Heart left ventricle (tissue), 16 donors: ENCODE measurements at places on chromosomes 16 and 17. TPM values are rescaled to one million over a fixed set of nuclear protein-coding genes. Genes with fewer than 3 reads are reported as not detected.
A peak's percentile ranks its signal among the peaks of the same experiment; 100 is the strongest.

GRCh38 chr16:89352091-89352681, 134.7 kb downstream of the ZNF778 start:
- no peak for DNase-seq

The KATNB1 gene
- total RNA-seq: 20.5 TPM

DNA sequence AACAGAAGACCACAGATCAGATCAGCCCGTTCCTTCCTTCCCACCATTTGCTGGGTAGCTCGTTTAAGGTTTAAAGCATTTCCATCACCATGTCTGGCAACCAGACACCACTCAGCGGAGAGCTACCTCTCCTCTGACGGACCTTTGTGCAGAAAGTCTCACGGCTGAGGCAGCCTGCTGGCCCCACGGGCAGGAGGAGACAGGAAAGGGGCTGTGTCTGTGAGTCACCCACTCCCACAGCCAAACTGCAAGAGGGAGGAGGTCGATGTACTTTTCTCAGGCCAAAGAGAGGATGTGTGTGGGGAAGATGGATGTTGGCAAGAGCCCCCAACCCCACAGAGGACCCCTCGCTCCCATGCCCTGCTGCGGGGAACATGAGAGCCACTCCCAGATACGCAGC, 92.1 kb downstream of the ZNF423 start:
- no peak for DNase-seq

DNA sequence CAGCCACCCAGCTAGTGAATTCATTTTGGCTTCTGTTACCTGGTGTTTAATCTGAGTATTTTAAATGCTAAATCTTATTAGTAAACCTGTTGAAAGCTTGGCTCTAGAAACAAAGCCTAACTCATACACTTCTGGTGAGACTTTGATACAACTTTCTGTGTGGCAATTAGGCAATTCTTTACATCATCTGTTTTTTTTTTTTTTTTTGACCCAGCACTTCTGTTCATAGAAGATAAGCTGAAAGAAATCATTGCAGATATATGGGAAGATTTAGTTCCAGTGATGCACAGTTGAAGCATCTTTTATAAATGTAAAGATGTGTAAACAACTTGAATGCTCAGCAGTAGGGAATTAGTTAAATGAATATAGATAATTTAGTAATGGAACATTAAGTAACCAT, 21.7 kb upstream of the ABCC11 start:
- no peak for DNase-seq

DNA sequence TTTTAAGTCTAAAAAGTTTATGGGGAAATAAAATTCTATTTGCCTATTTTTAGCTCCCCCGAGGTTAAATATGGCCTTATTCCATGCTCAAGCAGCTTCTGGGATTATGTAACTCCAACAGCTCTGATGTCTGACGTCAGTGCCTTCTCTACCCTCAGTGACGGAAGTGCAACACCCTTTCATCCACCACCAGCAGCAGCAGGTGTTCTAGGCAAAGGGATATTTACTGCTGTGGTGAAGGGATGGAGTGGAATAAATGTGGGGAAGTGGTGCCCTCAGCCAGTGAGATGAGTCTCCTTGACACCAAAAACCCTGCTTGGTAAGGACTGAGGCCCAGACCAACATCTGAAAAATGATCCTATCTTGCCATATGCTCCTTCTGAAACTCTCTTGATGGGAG, 247.4 kb downstream of the SHISA9 start:
- DNase-seq: no peak

DNA sequence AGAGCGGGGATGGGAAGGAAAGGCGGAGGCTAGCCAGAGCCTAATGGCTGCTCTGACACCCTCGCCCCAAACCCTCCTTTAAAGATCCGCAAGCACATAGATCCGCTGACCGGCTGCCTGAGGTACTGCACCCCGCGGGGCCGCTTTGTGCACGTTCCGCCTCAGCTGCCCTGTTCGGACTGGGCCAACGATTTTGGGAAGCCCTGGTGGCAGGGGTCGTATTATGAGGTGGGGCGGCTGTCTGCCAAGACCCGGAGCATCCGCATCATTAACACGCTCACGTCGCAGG, 663 bp downstream of the CYB5D1 start:
- DNase-seq: peak; percentile 29

The KPNA2 gene
- total RNA-seq: 34.5 TPM

DNA sequence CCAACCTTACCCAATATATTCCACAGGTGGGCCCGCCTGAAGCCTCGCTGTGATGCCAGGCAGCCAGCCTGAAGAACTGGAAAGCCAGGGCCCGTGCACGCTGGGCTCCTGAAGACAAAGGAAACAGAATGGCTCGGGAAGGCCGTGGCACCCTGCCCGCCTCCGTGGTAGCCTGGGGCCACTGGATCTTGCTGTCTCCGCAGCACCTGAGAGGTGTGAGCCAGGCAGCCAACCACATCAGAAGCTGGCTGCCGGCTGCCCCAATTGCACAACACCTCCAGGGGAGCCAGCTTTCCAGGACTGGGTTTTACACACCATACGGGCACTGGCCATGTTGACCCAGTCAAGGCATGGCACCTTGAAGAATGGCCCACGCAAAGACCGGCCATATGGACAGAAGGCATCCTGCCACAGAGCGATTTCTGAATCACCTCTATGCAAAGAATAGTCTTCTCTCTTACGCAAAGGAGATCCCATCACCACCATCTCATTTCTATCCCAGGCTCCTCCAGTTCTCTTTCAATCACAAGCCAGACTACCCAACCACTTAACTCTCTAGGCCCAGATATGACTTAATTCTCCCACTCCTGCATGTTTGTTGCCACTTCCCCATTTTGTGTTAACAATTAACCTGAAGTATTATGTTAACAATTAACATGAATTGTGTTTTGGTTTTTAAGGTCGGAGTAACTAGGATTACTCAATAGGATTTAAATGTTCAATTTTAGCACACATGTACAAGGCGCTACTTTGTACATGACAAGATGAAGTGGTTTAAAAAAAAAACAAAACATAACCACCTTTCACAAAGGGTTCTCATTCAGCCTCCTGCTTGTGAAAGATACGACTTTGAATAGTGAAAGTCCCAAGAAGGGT, 32.1 kb downstream of the ZFHX3 start:
- no peak for DNase-seq

DNA sequence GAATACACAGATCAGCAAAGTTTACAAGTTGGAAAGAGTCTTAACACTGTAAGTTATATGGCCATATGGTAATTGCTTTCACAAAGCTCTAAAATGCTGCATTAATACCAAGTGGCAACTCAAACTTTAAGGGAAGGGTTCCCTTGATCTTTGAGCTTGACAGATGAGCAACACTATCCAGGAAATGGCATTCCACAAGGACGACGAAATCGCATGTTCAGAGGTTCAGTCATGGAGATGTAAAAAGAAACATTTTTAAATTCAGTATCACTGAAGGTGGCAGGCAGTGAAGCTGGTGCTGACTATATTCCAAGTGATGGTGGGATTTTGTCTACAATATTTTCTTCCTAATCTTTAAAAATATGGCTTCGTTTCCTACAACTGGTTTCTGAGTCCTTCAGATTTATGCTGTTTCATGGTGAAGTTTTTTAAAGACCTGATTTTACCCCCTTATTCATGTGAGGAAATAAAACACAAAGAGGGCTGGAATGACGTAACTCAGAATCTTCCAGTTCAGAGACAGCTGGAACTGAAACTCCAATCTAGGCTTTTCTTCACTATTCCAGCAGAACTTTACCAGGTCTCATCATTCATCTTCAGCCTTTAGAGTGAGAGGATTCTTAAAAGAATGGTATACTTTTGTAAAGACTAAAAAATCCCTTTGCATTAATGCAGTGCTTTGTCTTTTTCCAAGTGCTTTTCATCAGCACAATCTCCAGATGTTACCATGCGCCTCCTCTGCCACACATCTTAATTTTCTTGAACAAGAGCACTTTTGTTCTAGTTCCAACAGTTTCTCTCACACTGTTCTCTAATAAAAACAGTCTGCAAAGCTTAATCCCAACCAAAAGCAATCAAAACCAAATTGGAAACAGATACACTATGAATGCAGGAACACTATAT, 20.2 kb downstream of the CHCT1 start:
- DNase-seq: no peak

The CCDC200 gene
- total RNA-seq: not detected

- DNase-seq: no peak
Measured at GRCh38 chr17:68391561-68392268, 65.6 kb downstream of the WIPI1 start.

The CD300E gene
- 0.59 TPM for total RNA-seq

The KRTAP9-8 gene
- not detected for total RNA-seq

DNA sequence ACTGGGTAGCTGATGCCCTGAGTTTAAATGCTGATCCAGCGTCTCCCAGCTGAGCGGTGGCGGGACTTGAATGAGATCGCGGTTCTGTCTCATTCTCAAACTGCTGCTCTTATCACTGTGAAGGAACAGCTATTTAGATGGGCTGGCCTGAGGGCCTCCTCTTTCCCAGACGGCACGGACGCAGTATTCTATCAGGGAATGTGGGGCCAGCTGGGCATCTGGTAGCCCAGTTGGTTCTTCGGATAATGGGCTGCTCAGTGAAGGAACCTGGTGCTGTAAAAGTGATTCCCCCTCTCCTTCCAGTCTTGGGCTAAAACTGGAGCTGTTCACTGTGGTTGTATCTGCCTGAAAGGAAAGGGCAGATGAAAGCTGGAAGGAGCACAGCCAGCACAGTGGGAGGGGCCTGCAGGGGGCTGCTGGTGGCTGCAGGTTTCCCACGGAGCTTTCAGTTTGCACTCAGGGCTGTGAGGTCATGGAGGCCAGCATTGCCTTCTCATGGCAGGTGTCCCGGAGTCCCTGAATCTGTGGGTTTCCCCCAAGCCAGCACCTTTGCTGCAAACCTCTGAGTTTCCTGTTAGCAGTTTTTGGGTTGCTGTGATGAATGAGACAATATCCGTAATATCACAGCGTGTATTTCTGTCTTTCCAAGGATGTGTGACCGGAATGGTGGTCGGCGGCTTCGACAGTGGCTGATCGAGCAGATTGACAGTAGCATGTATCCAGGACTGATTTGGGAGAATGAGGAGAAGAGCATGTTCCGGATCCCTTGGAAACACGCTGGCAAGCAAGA, 3.6 kb downstream of the IRF8 start:
- no peak for DNase-seq

- DNase-seq: no peak
Measured at GRCh38 chr17:42347198-42347597, 41.0 kb downstream of the STAT3 start.

The DBF4B gene
- 2.7 TPM for total RNA-seq

GRCh38 chr17:70892527-70892926, 723.2 kb downstream of the KCNJ2 start:
- DNase-seq: no peak

The GOSR1 gene
- total RNA-seq: 32.0 TPM

DNA sequence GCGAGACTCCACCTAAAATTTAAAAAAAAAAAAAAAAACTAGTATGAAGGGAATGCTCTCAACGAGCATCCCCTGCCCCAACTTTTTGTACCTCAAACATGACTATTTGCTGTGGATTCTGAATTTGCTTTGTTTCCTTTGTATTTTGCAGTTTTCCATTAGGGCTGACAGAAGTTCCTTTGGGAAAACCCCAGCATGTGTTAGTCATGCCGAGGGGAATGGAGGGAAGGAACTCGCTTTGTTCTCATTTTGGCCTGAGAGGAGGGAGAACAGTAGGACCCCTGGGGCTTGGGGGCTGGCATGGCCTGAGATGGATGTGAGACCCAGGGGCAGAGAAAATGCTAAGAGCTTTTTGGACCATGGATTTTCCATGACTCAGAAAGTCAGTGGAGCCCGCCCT, 20.5 kb downstream of the KRT9 start:
- no peak for DNase-seq

DNA sequence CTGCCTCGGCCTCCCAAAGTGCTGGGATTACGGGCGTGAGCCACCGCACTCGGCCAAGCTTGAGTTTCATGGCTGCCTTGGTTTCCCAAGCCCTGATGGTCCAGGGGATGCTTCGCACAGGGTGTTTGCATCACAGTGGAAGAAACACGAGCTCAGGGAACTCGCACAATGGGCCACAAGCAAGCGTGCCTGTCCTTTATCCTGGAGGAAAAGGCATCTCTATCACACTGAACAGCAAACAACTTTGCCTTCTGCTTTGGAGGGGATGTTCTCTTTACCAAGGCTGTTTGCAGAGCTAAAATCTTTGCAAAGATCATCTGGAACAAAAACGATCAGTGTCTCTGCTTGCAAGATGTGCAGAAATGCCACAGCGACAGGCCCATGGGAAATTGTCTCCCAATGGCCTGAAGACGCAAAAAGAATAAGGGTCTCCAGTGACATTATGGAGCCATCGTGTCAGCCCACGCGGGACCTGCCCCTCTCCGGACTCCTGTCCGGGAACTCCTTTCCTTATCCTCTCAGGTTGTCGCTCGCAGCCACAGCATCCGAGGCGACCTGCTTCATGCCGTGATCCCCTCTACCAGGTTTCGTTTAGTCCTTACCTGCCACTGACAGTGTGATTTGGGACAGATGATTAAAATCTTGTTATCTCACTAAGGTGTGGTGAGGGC, 44.1 kb upstream of the CBFA2T3 start:
- no peak for DNase-seq

GRCh38 chr16:68130520-68130919, 45.4 kb downstream of the NFATC3 start:
- DNase-seq: no peak

DNA sequence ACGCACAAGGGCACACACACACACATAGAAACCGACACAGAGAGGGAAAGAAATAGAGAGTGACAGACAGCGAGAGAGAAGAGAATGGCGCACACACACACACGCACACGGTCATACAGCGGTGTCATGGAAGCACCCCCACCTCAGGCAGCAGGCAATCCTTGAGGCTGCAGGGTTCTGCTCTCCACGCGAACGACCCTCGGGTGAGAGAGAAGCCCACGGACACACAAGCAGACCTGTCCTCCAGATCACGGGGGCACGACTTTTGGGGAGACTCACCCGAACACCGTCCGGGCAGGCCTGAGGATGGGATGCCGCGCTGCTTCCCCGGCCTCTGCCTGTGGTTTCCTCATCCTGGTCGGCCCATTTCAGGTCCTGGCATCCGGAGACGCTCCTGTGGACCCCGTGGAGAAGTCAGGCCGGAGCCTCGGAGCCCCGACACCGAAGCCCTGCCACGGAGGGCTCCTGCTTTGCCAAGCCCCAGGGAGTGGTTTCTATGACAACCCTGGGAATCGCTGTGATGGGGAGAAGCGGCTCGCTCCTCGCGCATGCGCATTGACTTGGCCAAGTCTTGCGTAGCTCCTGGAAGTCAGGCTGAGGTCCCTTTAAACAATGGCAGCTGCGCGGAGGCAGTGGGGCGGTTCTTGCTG, 118.2 kb upstream of the KCNJ18 start:
- peak; percentile 69 for DNase-seq

GRCh38 chr16:5681966-5682365, 584.4 kb upstream of the EEF2KMT start:
- no peak for DNase-seq

GRCh38 chr16:57600952-57601580, 27.4 kb upstream of the ADGRG1 start:
- no peak for DNase-seq

The DNAH3 gene
- 0.97 TPM for total RNA-seq

The DECR2 gene
- total RNA-seq: 6.9 TPM

The TBC1D3E gene
- not detected for total RNA-seq
